ENCODE measurements at places on chromosomes 6 and 20. TPM values are rescaled to one million over a fixed set of nuclear protein-coding genes. Genes with fewer than 3 reads are reported as not detected.

DNA sequence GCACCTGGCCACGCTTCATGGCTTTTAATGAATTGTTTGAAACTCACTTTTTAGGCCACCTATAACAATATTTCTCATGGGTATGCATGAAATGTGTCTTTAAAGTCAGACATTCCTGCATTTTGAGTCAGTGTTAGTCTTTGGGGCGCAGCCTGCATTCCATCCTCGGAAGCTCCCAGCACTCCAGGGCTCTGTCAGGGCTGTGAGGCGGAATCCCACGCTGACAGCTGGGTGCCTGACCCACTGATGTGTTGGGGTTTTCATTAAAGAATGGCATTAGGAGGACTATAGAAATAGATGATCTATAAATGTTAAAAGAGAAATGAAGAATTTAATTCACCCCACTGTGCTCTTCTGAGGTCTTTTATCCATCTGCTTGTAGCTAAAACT is 16.2 kb upstream of the CLDN20 start:
- no peak overlapping the region for H3K27ac ChIP-seq
- no peaks in the 10 kb centered on the region for H3K4me1 ChIP-seq
- no peak overlapping the region for H3K4me3 ChIP-seq
- no peaks in the 10 kb centered on the region for H3K36me3 ChIP-seq
- no peak for DNase-seq

GRCh38 chr20:49248879-49249665 is 28.8 kb downstream of the ZNFX1 start:
- H3K36me3 ChIP-seq, result no peaks in the 10 kb centered on the region
- no peak overlapping the region for H3K27ac ChIP-seq
- no peak for DNase-seq
- no peak overlapping the region for H3K4me3 ChIP-seq

The GRM4 gene
- 1.2 TPM for total RNA-seq

The LCA5 gene
- 10.7 TPM for total RNA-seq

The FUT9 gene
- total RNA-seq, result 6.3 TPM
